T-helper 17 cell (primary cell): ENCODE measurements at places on chromosomes 12 and 14. TPM values are rescaled to one million over a fixed set of nuclear protein-coding genes. Genes with fewer than 3 reads are reported as not detected.

Gene CLEC4C
- not detected for total RNA-seq

Gene BBS10
- 2.3 TPM for total RNA-seq

Gene OR8S1
- not detected for total RNA-seq

Gene CRIP2
- total RNA-seq = 51.6 TPM

Gene SPTSSA
- total RNA-seq = 2.5 TPM

Gene IFI27L1
- 12.1 TPM for total RNA-seq

Gene FAR2
- total RNA-seq = 8.5 TPM

Gene CMA1
- not detected for total RNA-seq

Gene CFAP251
- 1.1 TPM for total RNA-seq

Gene SLC17A8
- not detected for total RNA-seq
